ENCODE measurements at places on chromosomes 16 and 17. TPM values are rescaled to one million over a fixed set of nuclear protein-coding genes. Genes with fewer than 3 reads are reported as not detected.
A peak's percentile ranks its signal among the peaks of the same experiment; 100 is the strongest.

GRCh38 chr17:8865811-8866210 lies 1.7 kb downstream of the PIK3R6 start:
- no peak for DNase-seq

MYH2 gene
- not detected for polyA plus RNA-seq

GNGT2 gene
- polyA plus RNA-seq: 0.25 TPM

MYADML2 gene
- polyA plus RNA-seq: not detected

GRCh38 chr16:58832386-58832895 lies 98.3 kb upstream of the GOT2 start:
- no peak for DNase-seq

DNA sequence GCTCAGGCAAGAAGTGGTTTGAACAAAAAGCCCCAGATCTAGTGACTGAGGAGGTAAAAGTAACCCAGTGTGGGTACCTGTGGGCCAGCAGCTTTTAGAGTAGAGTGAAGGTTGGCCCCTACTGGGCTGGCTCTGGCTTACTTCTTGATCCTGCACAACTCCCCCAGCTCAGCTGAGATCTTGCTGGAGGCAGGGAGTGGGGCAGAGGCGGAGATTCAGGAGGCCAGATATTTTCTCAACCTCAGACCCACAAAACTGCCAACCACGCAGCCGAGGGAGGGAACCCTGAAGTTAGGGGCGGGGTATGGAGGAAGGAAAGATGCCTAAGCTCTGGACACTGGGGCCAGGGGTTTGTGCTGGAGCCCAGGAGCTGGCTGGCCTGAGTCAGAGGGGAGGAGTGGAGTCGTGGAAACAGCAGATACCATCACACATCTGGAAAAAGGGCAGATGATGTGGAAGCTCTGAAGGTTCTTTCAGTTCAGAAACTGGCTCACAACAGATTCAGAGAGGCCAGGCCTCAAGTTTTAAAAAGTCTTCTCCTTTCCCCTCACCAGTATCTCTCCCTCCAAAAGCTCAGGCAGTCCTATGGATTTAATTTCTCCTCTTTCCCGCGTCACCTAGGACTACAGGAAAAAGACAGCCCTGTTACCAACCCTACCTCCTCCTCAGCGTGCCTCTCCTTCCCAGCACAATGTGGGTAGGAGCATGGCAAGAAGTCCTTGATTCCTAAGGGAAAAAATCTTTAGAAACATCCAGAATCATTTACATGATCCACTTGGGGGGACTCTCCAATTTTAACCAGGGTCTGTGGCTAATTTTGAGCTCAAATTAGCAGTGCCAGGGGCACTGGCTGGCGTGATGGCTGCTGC lies 48.1 kb downstream of the MYO18A start:
- no peak for DNase-seq

GRCh38 chr16:50671644-50672260 lies 9.4 kb downstream of the SNX20 start:
- no peak for DNase-seq

MYH11 gene
- 0.10 TPM for polyA plus RNA-seq

- peak; percentile 14 for DNase-seq
Observed at GRCh38 chr16:74667255-74667700, 601 bp upstream of the RFWD3 start.

PIGW gene
- 30.8 TPM for polyA plus RNA-seq

LPO gene
- not detected for polyA plus RNA-seq

CCL4 gene
- not detected for polyA plus RNA-seq

- no peak for DNase-seq
Observed at GRCh38 chr17:45437465-45438283, 5.0 kb upstream of the ARHGAP27 start.

GRCh38 chr16:73031155-73031866 lies 16.6 kb downstream of the ZFHX3 start:
- DNase-seq: no peak

DNA sequence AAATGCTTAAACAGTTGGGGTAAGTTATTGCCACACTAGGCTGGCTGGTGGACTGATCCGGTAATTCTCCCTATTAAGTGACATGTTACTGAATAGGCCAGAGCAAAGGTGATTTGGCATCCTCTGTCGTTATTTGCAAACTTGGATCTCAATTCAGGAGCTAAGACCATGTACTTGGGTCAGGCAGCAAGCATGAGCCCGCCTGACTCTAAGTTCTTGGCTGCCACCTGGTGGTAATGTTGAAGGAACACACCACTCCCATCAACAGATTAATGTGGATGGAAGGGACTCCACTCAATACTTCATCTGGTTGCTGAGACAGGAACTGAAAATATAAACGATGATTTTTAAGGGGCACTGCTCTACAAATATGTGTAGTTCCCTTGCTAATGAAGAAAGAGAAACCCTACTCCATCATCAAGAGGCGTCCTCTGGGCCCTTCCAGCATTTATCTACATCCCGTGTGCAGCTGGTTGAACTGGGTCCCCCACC lies 70.8 kb downstream of the EMP2 start:
- peak; percentile 82 for DNase-seq

PIGS gene
- polyA plus RNA-seq: 53.3 TPM

TXNDC11 gene
- polyA plus RNA-seq: 22.7 TPM

- no peak for DNase-seq
Observed at GRCh38 chr16:64363039-64363438, 758.8 kb downstream of the CDH11 start.

- no peak for DNase-seq
Observed at GRCh38 chr17:77609553-77610517, 348.7 kb upstream of the TNRC6C start.

DNA sequence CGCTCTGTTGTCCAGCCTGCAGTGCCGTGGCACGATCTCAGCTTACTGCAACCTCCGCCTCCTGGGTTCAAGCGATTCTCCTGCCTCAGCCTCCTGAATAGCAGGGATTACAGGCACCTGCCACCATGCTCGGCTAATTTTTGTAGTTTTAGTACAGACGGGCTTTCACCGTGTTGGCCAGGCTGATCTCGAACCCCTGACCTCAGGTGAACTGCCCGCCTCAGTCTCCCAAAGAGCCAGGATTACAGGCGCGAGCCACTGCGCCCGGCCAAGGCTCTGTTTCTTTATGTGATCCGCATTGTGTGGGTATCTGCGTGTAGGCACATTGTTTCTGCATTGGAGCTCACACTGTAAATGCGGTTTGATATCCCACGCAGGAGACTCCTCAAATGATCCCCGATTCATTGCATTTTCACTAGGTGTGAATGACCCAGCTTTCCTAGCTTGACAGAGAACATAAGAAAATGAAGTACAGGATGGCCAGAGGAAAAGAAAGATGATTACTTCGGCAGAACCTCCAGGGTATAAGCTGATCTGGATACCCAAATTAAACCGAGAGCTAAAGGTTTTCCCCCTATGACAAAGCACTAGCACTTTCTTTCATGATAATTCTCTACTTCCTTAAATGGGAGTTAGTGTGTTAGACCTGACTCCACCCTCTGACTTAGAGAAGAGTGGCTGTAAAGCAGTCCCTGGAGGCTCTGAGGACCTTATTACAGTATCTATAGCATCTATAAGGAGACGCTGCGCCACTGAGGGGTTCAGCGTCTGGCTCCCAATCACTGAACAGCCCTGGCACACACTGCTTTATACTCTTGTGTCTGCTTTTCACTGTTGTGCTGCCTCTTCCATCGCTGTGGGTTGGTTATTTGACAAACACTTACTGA lies 17.3 kb downstream of the COTL1 start:
- DNase-seq: no peak

GRCh38 chr17:76687298-76688164 lies 23.2 kb downstream of the MXRA7 start:
- DNase-seq: no peak

MPV17L gene
- 3.7 TPM for polyA plus RNA-seq

HEATR9 gene
- polyA plus RNA-seq: not detected

GRCh38 chr16:872436-873242 lies 72.1 kb upstream of the GNG13 start:
- no peak for DNase-seq

DNA sequence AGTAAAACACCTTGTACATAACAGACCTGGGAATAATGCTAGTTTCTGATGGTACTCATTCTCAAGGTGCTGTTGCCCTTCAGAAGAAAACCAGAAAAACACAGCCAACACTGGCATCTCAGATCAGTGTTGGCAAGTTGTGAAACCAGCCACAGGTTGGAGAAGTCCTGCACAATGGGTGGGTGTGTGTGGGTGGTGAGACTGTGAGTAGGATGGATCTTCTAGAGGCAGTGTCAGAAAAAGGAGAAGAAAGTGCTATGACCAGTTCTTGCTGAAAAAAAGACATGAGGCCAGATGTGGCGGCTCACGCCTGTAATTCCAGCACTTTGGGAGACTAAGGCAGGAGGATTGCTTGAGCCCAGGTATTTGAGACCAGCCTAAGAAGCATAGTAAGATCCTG lies 35.2 kb upstream of the SMIM36 start:
- DNase-seq: no peak

TBC1D3 gene
- not detected for polyA plus RNA-seq

DNA sequence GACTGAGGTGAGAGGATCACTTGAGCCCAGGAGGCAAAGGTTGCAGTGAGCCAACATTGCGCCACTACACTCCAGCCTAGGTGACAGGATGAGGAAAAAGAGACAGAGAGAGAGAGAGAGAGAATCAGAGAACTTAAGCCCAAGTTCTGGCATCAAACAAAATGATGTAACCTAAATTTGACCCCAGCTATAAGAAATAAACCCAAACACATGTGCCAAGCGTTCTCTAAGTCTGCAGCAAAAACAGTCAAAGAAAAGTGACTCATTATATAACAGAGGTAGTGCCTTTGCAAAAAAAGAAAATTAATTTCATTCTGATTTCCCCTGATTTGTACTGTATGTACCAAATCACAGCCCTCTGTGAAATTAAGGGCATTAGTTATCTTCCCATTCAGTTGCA lies 89.5 kb downstream of the CDH11 start:
- DNase-seq: no peak

KCNAB3 gene
- polyA plus RNA-seq: 3.2 TPM

- peak; percentile 72 for DNase-seq
Observed at GRCh38 chr16:83953796-83954576, 946 bp downstream of the OSGIN1 start.

DNA sequence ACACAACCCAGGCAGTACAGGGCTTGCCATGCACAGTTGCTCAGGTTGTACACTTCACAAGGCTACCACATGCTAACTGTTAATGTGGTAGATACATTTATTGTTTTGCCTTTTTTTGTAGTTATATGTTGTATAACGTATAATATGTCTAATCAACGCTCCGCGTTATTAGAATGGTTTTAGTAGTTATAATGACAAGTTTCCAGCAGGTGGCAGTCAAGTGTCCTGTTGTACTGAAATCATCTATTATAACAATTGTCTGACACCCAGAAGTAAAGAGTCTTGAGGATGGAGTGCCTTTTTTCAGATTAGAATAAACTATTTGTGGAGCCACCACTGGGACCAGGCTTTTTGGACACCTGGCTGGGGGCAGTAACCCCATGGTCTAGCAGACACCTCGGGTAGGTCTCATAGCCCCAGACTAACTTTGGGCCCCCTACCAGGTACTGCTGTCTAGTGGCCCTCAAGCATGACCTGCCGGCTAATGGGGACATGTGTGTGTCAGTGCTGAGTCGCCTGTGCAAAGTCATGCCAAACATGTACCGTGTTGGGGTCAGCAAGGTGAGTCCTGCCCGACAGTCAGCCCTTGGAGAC lies 32.8 kb downstream of the MYO15A start:
- peak; percentile 65 for DNase-seq

DNA sequence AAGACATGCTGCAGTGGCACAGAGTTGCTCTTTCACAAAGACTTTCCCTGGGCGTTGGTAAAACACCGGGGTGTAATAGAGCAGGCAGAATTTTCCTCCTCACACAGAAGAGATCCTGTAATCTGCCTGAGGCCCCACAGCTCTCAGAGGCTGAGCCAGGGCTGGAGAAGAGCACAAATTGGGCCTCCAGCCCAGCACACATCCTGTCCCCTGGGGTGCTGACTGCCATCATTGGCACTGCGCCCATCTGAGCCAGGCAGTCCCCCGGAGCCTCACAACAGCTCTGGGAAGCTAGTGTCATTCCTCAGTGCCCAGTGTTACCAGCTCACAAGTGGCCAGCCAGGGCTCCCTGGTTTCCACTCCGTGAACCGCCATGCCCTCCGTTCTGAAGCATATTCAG lies 119.4 kb downstream of the SOCS1 start:
- no peak for DNase-seq

GRCh38 chr17:77235370-77235941 lies 94.7 kb downstream of the SEC14L1 start:
- no peak for DNase-seq

RAI1 gene
- polyA plus RNA-seq: 18.9 TPM

DNA sequence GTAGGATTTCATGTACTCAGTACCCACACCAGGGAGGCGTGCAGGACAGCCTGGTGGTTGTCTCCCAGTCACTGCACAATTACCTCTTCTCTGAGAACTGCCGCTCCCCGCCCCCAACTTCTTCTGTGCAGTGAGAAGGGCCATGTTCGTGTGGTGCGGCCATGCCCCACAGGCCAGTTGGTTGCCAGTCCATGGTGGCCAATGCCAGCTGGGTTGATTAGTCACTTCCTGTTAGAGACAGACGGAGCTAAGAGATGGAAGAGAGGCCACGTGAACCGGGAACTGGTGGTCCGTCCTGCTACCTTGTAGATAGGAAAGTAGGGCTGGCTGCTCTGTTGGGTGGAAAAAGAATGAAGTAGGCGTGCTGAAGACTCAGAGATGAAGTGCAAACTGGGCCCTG lies 206.5 kb downstream of the ABCC12 start:
- DNase-seq: no peak

DNA sequence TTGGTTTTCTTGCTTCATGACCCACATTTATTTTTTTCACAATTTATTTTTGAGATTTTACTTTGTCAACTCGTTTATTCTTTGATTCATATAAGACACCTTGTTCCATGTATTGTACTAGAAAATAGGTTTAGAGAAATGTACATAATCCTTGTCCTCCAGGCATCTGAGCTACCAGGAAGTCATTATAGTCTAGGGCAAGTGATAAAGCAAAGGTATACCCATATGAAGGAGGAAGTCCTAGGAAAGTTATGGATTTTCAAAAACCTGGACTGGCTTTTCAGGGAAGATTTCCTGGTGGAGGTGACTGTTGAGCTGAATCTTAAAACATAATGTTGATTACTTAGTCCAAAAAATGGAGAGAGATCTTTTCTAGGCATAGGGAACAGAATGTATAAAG lies 98.8 kb upstream of the SHISA6 start:
- DNase-seq: no peak

DNA sequence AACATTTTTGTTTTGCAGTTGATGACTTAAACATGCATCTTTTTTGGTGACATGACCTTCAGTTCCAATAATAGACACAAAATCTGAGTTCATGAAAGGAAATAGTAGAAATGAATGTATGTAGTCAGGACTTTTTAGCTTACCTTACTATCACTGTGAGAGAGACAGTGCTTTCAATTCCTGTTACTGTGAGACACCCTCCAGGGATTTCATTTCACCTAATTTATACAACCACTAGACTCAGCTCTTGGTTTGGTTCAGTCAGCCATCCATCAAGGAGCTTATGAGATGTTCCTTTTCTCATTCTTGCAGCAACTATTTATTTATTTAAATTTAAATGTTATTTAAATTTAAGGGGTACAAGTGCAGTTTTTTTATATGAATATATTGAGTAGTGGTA lies 77.9 kb downstream of the MAP2K4 start:
- no peak for DNase-seq

- DNase-seq: no peak
Observed at GRCh38 chr16:83806036-83806435, 1.7 kb upstream of the HSBP1 start.

GRCh38 chr16:88489163-88489741 lies 36.2 kb downstream of the ZFPM1 start:
- DNase-seq: no peak

KCNH6 gene
- not detected for polyA plus RNA-seq

C16orf46 gene
- 0.69 TPM for polyA plus RNA-seq
